ENCODE measurements at places on chromosomes 7 and 10. TPM values are rescaled to one million over a fixed set of nuclear protein-coding genes. Genes with fewer than 3 reads are reported as not detected.

Gene SPDYE16
- not detected for total RNA-seq

Gene RADIL
- total RNA-seq, result 0.19 TPM

Gene LBX1
- total RNA-seq, result not detected

Gene NPY4R2
- not detected for total RNA-seq

Gene ADRA2A
- 9.0 TPM for total RNA-seq

Gene PRLHR
- not detected for total RNA-seq

Gene STAG3
- total RNA-seq, result 0.87 TPM

Gene NDUFB8
- 112 TPM for total RNA-seq

Gene ZNF518A
- 5.9 TPM for total RNA-seq

Gene INA
- total RNA-seq, result 0.12 TPM

Gene CAV1
- 524 TPM for total RNA-seq

Gene EEPD1
- 5.3 TPM for total RNA-seq

Gene AKR1C3
- 328 TPM for total RNA-seq

Gene GIMAP5
- total RNA-seq, result 1.4 TPM

Gene C10orf67
- not detected for total RNA-seq
